ENCODE measurements at places on chromosomes 7 and 10.

DNA sequence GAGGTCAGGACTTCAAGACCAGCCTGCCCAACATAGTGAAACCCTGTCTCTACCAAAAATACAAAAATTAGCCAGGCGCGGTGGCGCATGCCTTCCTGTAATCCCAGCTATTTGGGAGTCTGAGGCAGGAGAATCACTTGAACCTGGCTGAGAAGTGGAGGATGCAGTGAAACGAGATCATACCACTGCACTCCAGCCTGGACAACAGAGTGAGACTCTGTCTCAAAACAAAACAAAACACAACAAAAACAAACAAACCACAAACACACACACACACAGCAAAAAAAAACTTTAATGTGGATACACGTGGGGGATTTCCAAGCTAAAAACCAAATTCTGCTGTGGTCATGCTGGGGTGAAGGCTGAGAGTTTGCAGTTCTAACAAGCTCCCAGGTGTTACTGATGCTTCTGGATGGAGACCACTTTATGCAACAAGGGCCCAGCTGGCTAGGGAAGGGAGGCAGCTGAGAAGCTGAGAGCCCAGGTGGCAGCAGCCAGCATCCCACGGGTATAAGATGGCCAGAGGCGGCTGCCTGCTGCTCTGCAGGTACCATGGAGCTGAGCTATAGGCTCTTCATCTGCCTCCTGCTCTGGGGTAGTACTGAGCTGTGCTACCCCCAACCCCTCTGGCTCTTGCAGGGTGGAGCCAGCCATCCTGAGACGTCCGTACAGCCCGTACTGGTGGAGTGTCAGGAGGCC is at the start of gene ZP3:
Gene ZP3 (plus strand): TSS at position 538 of the 699 bp plus-strand sequence. CDS start 15 bp downstream, at position 553.
- DNase-seq = no peak

GRCh38 chr10:13475124-13475523 is 53.7 kb downstream of the BEND7 start:
- no peak for DNase-seq

- no peak for DNase-seq
Observed at GRCh38 chr7:157930926-157931466, 594.2 kb downstream of the DNAJB6 start.

GRCh38 chr10:26887611-26888215 is 27.0 kb upstream of the ABI1 start:
- DNase-seq = no peak

- DNase-seq = no peak
Observed at GRCh38 chr7:36739351-36739750, 15.1 kb upstream of the AOAH start.

DNA sequence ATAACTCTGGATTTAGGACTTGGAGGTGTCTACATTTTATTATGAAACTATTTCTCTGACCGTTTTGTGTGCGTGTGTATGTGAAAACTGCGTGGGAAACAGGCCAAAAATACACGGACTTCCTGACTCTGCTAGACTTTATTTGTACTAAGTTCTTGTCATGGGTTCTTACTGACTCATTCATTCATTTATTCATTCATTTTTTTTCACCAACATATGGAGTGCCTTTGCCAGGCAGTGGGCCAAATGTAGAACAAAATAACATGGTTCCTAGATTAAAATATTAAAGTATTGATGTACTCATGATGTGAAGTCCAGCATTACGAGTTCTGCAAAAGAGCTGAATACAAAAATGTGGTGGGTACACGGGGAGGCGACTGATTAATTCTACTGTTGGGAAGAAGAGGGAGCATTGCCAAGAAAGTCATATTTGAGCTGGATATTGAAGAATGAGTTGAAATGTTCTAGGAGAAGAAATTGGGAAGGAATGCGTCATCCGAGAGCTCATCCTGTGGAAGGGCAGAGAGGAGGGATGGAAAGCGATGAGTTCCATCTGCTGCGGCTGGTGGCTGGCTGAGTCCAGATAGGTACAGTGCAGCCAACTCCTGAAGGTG is 24.6 kb downstream of the CACNB2 start:
- no peak for DNase-seq

- no peak for DNase-seq
Observed at GRCh38 chr10:130928306-130928705, 383.2 kb downstream of the TCERG1L start.
